Activated T-helper 17 cell treated with anti-CD3 and anti-CD28 coated beads, Interleukin-2, amount 50 U/mL, for 72 hours (primary cell): ENCODE measurements at places on chromosomes 5 and 9. TPM values are rescaled to one million over a fixed set of nuclear protein-coding genes. Genes with fewer than 3 reads are reported as not detected.

The LHFPL2 gene
- 0.05 TPM for total RNA-seq

The FOXD4L6 gene
- total RNA-seq: not detected

The PTPRD gene
- total RNA-seq: not detected

The WDR55 gene
- 38.8 TPM for total RNA-seq

DNA sequence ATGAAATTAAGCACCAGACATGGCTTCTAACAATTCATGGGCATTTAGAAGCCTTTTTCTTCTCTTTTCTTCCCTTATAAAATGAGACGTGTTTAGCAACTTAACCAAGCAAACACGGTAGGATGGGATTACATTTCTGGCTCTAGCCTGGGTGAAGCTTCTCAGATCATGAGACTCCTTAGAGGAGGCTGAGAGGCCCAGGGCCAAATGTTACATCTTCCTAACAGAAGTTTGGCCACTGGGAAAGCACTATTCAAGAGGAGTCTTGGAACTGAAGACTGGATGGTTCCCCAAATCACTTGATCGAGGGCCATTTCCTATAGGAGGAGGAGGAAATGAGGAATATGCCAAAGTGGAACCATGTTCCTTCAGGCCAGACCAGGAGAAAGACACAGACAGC, 1.9 kb downstream of the GABRP start:
- no peak for ATAC-seq

DNA sequence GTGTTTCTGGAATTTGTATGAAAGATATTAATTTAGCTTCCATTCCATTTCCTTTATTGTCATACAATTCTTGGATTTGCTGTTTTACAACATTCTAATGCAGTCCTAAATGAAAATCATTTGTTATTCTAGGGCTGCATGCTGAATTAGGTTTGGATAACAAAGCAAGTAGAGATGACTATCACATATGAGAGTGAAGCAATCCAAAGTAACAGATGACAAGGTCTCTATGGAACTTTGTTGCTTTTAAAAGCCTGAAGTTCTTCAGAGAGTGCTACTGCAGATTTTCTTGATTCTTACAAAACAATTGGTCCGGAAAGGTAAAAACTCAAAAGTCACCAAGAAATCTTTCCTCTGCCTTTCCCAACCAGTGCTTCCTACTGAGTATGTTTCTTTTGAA, 56.9 kb upstream of the VCAN start:
- ATAC-seq: no peak

- ATAC-seq: no peak
Observed at GRCh38 chr9:118088090-118088489, 383.9 kb downstream of the TLR4 start.

- no peak for ATAC-seq
Observed at GRCh38 chr9:132249123-132249522, 87.3 kb downstream of the NTNG2 start.

GRCh38 chr5:71621268-71621667, 34.1 kb downstream of the MCCC2 start:
- ATAC-seq: no peak
